NCI-H1048 (cell line): ENCODE measurements at places on chromosomes 3 and 15.

- no peak for DNase-seq
These were observed 9.7 kb downstream of the CCK start for GRCh38 chr3:42256135-42256819.

- peak; percentile 99 for DNase-seq
These were observed at the start of gene EPHB3 for GRCh38 chr3:184561061-184561912. Gene EPHB3, plus strand, starts transcription at chr3:184561785. Its CDS starts 451 bp downstream, at chr3:184562236.

- no peak for DNase-seq
These were observed 96.3 kb downstream of the EOMES start for GRCh38 chr3:27625864-27626263.

DNA sequence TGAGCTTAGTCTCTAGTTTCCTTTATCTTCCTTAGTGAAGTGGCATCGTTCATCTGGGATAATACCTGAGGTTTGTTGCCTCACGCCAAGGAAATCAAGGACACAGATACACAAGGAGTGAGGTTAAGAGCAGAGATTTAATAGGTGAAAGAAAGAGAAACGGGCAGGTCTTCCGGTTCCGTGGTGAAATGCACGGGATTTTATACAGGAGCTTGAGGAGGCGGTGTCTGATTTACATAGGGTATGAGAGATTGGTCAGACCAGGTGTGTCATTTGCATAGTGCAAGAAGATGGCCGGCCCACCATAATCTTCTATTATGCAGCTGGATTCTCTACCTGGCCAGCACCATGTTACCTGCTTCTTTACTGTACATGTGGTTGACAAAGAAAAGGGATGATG, 17.2 kb downstream of the ARRDC4 start:
- DNase-seq, result peak; percentile 27

DNA sequence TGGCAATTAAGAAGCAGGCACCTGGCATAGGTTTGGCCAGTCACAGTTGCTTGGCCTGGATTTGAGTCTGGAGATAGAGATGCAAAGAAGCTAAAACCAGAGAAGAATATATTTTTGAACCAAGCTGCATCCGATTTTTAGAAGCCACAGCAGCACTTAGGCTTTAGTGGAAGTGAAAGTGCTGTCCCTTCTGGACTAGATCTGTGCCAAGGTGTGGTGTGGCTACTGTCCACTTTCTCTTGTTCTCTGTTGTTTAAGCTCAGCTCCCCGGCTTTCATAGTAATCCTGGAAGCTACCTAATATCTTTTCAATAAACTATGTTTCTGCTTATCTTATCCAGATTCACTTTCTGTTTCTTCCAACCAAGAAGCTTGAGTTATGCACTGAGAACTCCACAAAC, 183.4 kb upstream of the THRB start:
- DNase-seq, result no peak

DNA sequence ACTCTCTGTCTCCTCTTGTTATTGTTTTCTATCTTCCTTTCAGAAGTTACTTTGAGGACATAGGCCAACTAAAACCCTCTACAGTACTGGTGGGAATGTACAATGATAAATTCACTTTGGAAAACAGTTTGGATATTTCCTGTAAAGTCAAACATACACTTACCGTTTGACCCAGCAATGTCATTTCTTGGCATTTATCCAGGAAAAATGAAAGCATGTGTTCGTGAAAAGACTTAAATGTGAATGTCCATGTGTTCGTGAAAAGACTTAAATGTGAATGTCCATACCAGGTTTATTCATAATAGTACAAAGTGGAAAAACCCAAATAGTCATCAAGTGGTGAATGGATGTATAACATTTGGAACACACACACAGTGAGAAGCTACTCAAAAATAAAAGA, 361.5 kb upstream of the DPH6 start:
- DNase-seq, result no peak

DNA sequence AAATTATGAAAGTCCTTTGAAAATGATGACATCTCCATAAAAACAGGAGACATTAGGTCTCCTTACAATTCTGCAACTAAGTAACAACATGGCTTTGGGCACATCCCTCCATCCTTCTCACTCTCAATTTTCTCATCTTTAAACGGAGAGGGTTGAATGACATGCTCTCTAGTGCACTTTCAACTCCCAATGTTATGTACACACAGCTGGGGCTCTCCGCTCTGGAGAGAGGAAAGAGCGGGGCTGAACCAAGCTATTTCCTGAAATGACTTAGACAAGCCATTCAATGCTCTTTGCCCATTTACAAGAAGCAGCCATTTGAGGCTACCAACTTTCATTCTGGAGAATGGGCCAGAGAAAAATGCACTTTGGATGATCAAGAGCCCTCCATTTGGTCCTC, 144.2 kb upstream of the BNIP2 start:
- DNase-seq, result no peak

DNA sequence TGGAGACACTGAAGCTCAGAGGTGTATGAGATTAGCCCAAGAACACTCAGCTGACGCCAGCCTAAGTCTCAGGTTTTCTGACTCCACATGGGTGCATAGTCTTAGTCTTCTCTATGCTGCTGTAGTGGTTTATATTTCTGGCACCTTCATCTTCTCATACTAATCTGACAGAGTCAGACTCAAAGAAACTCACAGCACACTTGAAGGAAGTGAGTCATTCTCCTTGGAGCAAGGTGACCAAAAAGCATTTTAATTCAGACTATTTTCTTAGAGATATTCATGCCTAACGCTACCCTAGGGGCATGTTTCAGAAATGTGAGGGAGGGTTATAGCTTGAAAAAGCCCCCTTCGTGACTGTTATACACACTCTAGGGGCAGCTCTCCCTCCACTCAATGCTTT, 775.3 kb upstream of the ARPP21 start:
- no peak for DNase-seq

DNA sequence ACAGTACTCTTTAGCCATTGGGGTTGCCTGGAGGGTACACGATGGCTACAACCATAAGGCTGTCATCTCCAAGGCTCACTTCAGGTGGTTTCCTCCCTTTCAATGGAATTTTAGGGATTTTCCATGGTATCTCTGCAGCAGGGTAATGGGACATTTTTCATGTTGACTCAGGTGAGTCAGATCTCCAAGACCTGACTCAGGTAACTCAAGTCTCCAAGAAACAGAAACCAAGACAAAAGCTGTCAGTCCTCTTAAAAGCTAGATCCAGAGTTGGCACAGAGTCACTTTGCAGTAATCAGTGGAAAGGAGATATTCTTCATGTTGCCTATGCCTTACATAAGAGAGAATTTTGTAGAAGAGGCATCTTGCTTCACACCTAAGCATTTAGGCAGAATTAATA, 375.8 kb upstream of the ARPP21 start:
- DNase-seq, result no peak

GRCh38 chr15:52118969-52119749, 6.6 kb upstream of the BCL2L10 start:
- DNase-seq, result no peak

DNA sequence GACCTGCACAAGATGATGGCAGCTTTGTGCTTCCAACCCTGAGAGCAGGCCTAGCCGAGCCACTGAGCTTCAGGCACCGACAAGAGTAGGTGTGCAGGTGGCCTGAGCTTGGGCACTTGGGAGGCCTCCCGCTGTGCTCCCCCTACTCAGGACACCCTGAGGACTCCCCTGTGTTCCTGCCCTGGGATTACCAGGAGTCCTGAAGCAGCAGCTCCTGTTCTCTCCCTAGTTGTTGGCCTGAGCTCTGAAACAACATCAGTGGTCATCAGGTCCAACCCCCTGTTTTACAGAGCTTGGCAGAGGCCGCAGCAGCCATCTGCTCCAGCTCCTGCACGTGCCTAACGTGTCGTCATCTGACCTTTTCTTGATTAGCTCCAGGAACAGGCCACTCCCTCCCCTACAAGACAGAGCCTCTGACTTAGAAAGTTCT, 8.0 kb upstream of the MESP2 start:
- no peak for DNase-seq

GRCh38 chr3:112572701-112573100, 10.9 kb downstream of the SLC35A5 start:
- no peak for DNase-seq

- no peak for DNase-seq
These were observed 186.9 kb upstream of the CRBN start for GRCh38 chr3:3366386-3366785.

DNA sequence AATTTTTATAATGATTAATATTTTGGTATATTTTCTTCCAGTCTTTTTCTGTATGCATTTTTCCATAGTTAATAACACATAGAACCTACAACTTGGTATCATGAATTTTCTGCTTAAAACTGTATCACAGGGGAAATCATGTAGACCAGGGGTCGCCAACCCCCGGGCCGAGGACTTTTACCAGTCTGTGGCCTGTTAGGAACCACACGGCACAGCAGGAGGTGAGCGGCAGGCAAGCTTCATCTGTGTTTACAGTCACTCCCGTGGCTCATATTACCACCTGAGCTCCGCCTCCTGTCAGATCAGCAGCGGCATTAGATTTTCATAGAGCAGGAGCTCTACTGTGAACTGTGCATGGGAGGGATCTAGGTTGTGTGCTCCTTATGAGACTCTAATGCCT, 54.7 kb downstream of the RPL22L1 start:
- DNase-seq, result no peak

DNA sequence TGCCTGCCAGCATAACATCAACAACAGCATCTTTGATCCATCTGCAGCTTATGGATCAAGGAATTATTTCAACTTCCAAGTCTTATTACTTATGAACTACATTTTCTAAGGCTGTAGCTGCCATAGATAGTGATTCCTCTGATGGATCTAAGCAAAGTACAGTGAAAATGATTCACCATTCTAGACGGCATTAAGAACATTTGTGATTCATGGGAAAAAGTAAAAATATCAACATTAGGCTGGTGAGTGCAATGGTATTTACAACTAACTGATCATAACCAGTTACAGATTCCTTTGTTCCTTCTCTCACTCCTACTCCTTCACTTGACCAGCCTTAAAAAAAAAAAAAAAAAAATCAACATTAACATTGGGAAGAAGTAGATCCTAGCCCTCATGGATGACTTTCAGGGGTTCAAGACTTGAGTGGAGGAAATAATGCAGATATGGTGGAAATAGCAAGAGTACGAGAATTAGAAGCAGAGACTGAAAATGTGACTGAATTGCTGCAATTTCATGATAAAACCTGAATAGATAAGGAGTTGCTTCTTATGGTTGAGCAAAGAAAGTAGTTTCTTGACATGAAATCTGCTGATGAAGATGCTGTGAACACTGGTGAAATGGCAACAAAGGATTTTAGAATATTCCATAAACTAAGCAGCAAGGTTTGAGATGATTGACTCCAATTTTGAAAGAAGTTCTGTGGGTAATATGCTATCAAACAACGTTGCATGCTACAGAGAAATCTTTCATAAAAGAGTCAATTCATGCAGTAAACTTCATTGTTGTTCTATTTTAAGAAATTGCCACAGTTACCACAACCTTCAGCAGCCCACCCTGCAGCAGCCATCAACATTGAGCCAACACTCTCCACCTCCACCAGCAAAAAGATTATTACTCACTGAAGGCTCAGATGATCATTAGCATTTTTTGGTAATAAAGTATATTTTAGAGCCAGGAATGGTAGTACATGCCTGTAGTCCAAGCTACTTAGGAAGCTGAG, 22.8 kb downstream of the SLC12A6 start:
- no peak for DNase-seq

- no peak for DNase-seq
These were observed 4.5 kb upstream of the POPDC2 start for GRCh38 chr3:119664850-119665379.

- DNase-seq, result no peak
These were observed 67.5 kb downstream of the SPRED1 start for GRCh38 chr15:38320181-38320580.

DNA sequence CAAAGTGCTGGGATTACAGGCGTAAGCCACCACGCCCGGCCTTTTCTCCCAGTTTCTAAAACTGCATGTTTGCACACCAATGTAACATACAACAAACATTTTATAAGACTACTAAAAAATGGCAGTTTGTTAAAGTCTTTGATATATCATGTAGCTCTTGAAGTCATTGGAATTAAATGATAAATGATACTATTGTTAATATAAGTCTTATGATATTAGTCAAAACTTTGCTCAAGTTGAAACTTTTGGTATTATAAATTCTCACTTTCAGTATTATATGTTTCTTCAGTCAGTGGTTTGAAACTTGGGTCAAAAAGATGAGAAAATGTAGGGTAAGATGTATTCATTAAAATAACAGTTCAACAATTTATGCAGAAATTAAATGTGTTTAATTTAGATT, 117.6 kb upstream of the TBL1XR1 start:
- no peak for DNase-seq

- DNase-seq, result no peak
These were observed 70.0 kb upstream of the CBLB start for GRCh38 chr3:105938806-105939205.

DNA sequence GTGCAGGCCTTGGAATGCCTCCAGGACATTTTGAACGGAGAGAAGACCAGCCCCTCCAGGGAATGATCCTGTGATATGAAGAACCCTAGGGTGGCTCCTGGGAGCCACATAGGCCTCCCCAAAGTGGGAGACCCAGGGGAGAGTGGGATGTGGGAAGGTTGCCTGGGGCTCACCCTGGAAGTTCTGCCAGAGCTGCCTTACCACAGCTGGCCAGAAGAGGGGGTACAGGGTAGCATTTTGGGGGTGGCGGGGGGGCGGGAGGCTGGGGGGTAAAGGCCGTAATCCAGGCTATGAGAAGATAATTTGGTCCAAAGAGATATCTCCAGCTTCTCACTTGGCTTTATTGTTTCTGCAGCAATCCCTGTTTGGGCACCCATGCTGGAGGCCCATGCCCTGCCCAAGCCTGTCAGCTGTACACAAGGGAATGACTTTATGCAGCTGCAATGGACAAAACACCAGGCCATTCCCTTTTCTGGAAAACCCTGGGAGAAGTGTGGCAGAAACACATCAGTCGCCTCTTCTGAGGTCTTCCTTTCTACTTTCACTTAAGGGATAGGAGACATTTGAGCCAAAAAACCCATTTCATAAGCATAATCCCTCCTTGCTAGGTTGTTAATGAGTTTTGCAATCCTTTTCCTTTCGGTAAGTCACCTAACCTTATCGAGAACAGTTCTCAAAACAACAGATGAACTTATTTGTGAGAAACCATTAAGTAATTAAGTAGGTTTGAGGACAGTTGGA, 11.0 kb upstream of the MUSTN1 start:
- DNase-seq, result no peak

GRCh38 chr15:78077871-78078210, 330 bp upstream of the TBC1D2B start:
- no peak for DNase-seq
